Thoracic aorta (tissue), 2 donors: ENCODE measurements at places on chromosomes 5 and 9. TPM values are rescaled to one million over a fixed set of nuclear protein-coding genes. Genes with fewer than 3 reads are reported as not detected.

- no peak for DNase-seq
These were observed 308.6 kb upstream of the EDIL3 start for GRCh38 chr5:84693256-84693655.

DNA sequence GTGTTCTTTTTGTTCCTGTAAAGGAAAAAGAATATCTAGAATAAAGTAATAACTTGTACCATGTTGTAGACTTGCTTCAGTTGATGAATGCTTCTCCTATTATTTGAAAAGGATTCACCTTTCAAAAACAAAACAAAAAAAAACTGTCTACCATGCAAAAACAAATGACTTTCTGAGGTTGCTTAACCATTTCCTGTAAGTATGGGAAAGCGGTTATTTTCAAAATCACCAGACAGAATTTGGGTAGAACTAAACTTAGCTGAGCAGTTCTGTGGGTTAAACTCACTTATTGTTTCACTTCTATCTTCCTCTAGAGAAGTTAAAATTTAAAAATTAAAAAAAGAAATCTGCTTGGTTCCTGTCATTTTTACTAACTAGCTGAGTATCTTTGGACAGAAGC lies 25.2 kb downstream of the LNPEP start:
- DNase-seq = no peak

The ELAVL2 gene
- not detected for total RNA-seq

- no peak for DNase-seq
These were observed 244.3 kb downstream of the CSNK1G3 start for GRCh38 chr5:123756318-123756665.

GRCh38 chr5:133406977-133407632 lies 205.2 kb downstream of the FSTL4 start:
- DNase-seq = no peak

The CNTFR gene
- 8.7 TPM for total RNA-seq

- DNase-seq = no peak
These were observed 662.4 kb upstream of the PTPRD start for GRCh38 chr9:11275158-11275695.
